ENCODE measurements at places on chromosomes 5 and 9. TPM values are rescaled to one million over a fixed set of nuclear protein-coding genes. Genes with fewer than 3 reads are reported as not detected.

Gene GABRA1
- not detected for total RNA-seq

Gene MRPL50
- 16.7 TPM for total RNA-seq

Gene FAXDC2
- 0.34 TPM for total RNA-seq

Gene LCN1
- total RNA-seq: not detected

Gene SPINK13
- total RNA-seq: not detected

Gene MYMK
- total RNA-seq: not detected

Gene ADRB2
- total RNA-seq: 20.8 TPM

Gene NEURL1B
- 4.8 TPM for total RNA-seq

Gene GCNT1
- total RNA-seq: 2.4 TPM

Gene ANKRD18A
- total RNA-seq: 1.9 TPM

Gene PCA3
- total RNA-seq: not detected

Gene SLC45A2
- total RNA-seq: 0.14 TPM

Gene IFNK
- total RNA-seq: not detected

Gene HAPLN1
- total RNA-seq: not detected

Gene SHB
- total RNA-seq: 17.1 TPM

Gene EFNA5
- total RNA-seq: 18.7 TPM

Gene ARL15
- total RNA-seq: 23.6 TPM

Gene PCDHGA9
- 0.34 TPM for total RNA-seq

Gene ANKRA2
- 29.7 TPM for total RNA-seq

Gene SH3GL2
- total RNA-seq: under 0.01 TPM

All from nasal cavity respiratory epithelium epithelial cell of viscerocranial mucosa (primary cell).